HFFc6 (cell line): ENCODE measurements at places on chromosomes 13 and 19. TPM values are rescaled to one million over a fixed set of nuclear protein-coding genes. Genes with fewer than 3 reads are reported as not detected.

The PRKCG gene
- 0.20 TPM in 1 of 3 replicates, not detected in the others for total RNA-seq

The KDM4B gene
- 18.7 to 29.3 TPM (median 23.2 TPM) in 3 replicates for total RNA-seq

The NALCN gene
- 4.2 to 6.1 TPM (median 5.1 TPM) in 3 replicates for total RNA-seq

- no peak for DNase-seq
These were observed 86.2 kb downstream of the SLC25A15 start for GRCh38 chr13:40875583-40875982.

DNA sequence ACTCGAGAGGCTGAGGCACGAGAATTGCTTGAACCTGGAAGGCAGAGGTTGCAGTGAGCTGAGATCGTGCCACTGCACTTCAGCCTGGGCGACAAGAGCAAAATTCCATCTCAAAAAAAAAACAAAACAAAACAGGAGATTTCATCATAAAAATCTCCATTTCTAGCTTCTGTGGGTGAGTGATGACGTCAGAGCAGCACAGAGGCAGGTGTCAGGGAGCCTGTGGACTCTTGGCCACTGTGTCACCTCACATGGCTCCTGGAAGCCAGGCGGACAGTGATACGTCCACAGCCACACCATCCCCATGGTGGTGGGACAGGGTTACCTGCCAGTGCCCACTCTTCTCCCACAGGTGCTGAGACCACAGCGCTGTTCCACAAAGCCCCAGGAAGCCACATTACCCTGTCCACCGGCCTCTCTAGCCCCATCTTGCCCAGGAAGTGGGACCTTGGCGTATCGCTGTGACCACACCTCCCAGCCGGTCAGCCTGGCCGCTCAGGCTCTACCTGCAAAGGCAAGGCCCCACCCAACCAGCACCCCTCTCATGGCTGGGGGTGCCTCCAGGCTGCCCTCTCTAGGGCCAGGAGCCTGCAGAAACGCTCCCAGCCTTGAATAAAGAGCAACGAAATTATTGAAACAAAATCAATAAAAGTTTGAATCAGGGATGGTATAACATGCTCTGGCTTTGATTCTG is 2.5 kb upstream of the FXYD3 start:
- DNase-seq = no peak

- no peak for DNase-seq
These were observed 20.7 kb downstream of the PHF11 start for GRCh38 chr13:49516467-49516866.

DNA sequence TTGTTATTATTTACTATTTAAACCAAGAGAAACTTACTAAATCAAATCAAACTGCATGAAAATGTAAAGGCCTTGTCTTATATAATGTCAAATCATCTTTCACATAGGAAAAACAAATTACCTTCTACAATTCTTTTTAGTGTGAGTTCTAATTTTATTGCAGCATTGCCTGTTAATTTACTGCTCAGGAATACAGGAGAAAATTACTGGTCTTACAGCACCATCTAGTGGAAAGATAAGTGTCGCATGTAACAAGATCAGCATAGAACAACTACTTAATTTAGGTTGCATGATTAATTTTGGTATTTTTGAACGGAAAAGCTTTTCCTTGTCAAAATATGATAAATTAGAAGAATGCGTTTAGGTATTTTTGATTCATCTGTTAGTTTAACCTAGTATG is 502.7 kb downstream of the UQCRFS1 start:
- peak; percentile 66 for DNase-seq

GRCh38 chr13:97068151-97068550 is 73.9 kb upstream of the OXGR1 start:
- DNase-seq = no peak

DNA sequence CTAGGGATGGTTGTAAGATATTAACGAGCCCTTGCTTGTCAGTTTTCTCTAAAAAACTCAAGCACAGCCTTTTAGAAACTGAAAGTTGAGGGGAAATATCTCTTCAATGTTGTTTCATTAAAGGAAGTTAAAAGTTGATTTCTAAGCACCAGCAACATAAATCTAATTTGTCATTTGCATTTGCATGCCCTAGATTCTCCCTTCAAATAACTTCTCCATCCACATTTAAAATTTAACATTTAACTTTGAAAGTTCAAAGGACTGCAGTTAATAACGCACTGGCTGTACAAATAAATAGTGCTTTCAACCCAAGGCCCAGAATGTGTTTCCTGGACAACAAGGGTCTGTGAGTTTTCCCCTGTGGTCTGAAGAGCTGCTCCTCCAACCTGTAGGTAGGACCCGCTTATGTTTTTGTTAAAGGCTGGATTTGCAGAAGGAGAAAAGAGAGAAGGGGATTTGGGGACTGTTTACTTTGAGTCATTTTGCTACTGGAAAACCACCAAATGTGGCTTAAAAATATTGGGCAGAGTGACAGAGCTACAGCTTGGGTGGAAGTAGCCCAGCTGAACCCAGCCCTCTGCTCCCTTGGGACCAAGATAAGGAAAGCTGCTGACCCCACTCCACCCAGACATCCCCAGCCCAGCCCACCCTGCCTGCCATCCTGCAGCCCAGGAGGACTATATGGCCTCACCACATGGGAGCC is 39.8 kb downstream of the TNFRSF19 start:
- DNase-seq = no peak

DNA sequence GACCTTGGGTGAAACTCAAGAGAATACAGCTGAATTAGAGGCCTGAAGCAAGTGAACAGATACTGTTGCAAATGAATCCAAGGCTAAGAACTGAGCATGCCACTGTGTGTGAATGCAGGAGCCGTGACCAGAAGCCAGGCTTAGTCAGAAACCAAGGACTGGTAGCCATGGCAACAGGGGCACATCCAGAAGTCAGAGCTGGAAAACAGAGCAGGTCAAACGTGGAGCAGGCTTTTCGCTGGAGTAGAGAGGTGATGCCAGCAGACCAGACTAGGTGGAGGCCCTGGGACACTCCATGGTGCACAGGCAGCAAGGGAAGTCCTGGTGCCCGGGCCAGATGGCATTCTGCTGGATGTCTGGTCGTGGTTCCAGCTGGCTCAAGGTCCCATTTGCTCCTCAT is 564.1 kb downstream of the PCDH9 start:
- DNase-seq = peak; percentile 94

GRCh38 chr19:52297601-52298364 is 814 bp downstream of the ZNF480 start:
- DNase-seq = no peak

- no peak for DNase-seq
These were observed at the start of gene ACP5 for GRCh38 chr19:11577451-11578257. Gene ACP5 (minus strand): TSS chr19:11577645. CDS start chr19:11577317, 328 bp downstream.

DNA sequence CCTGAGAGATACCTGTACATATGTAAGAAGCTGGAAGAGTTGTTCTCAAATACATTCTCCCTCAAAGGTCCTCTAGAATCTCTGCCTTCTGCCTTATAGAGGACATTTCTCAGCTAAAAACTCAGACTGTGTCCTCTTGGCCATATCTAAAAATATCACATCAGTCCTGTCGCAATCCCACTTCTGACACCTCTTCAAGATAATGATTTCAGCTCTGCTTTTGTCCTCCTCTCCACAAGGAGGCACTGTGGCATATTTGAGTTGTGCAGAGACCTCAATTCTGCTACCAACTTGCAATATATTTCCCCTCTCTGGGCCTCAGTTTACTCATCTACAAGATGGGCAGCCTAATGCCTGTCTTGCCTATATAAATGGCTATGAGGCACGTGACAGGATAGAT is 16.6 kb downstream of the ADAMTS10 start:
- no peak for DNase-seq

- DNase-seq = peak; percentile 97
These were observed 2.9 kb downstream of the IER2 start for GRCh38 chr19:13152974-13153568.
